ENCODE measurements at places on chromosomes 13 and 19.

GRCh38 chr13:34217343-34218025, 399.5 kb downstream of the RFC3 start:
- no peak for DNase-seq

DNA sequence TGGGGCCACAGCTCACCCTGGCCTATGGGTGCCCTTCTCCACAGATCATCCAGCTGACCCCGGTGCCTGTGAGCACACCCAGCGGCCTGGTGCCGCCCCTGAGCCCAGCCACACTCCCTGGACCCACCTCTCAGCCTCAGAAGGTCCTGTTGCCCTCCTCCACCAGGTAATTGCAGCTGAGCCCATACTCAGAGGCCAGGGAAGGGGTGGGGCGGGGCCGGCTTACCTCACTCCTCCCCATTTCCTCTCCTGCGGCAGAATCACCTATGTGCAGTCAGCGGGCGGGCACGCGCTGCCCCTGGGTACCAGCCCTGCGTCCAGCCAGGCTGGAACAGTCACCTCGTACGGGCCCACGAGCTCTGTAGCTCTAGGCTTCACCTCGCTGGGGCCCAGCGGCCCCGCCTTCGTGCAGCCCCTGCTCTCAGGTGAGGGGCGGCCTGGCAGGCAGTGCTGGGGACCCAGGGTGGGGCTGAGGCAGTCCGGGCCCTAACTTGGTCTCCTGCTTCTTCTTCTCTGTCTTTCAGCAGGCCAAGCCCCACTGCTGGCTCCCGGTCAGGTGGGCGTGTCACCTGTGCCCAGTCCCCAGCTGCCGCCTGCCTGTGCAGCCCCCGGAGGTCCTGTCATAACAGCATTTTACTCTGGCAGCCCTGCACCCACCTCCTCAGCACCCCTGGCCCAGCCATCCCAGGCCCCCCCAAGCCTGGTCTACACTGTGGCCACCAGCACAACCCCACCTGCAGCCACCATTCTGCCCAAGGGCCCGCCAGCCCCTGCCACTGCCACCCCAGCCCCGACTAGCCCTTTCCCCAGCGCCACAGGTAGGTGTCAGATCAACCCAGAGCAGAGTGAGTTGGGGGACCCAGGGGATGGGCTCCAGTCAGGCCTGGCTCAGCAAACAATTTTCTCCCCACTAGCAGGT, 9.6 kb upstream of the PRR19 start:
- DNase-seq = no peak

GRCh38 chr13:108322206-108322824, 52.8 kb downstream of the TNFSF13B start:
- peak; percentile 64 for DNase-seq

- peak; percentile 29 for DNase-seq
These were observed 595.5 kb downstream of the TBC1D4 start for GRCh38 chr13:74886502-74886901.

DNA sequence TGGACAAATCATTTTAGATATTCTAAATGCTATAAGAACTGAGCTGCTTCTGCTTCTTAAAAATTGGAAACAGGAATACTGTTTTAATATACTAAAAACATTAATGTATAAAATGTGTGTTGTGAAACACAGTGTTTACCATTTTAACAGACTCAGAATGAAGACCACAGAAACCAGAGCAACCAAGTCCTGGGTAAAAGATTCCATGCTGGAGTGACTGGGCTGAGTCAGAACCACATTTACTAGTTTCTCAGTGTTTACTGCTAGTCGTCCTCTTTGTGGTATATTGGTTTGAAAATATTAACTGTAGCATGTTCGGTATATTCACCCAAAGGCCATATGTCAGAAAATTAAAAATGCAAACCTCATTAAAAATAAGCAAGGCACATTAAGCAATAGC, 31.9 kb downstream of the ANKRD10 start:
- DNase-seq = peak; percentile 32

DNA sequence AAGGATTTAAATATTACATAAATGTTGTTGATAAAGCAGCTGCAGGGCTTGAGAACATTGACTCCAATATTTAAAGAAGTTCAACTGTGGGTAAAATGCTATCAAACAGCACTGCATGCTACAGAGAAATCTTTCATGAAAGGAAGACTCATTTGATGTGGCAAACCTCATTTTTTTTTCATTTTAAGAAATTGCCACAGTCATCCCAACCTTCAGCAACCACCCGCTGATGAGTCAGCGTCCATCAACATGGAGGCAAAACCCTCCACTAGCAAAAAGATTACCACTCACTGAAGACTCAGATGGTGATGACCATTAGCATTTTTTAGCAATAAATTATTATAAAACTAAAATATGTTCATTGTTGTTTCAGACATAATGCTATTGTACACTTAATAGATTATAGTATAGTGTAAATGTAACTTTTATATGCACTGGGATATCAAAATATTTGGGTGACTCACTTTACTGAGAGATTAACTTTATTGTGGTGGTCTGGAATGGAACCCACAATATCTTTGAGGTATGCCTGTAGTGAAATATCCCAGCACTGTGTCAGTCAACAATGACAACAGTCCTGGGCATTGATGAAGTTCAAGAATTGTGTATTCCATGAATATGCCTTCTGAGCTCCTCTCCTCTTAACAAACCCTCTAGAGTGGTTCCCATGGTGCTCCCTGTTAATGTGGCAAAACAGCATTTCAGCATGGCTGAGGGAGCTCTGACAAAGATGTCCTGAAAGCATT, 52.4 kb upstream of the SOX21 start:
- DNase-seq = no peak

DNA sequence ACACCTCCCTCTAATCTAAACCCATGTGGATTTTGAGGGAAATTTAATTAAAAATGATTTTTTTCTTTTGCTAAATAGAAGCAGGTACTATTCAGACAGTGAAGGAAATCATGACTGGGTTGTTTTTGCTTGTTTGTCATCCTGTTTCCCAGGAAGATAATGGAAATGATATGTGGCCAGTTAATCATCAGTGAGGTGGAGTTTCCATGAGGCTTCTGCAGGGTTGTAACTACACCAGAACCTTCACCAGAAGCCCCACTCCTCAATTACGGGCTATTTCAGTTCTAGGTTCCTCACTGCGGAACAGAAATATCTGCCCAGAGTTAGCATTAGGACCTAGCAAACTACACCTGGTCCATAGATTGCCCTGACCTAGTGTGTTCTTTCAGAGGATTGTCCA, 394.0 kb downstream of the DLEU7 start:
- DNase-seq = no peak

DNA sequence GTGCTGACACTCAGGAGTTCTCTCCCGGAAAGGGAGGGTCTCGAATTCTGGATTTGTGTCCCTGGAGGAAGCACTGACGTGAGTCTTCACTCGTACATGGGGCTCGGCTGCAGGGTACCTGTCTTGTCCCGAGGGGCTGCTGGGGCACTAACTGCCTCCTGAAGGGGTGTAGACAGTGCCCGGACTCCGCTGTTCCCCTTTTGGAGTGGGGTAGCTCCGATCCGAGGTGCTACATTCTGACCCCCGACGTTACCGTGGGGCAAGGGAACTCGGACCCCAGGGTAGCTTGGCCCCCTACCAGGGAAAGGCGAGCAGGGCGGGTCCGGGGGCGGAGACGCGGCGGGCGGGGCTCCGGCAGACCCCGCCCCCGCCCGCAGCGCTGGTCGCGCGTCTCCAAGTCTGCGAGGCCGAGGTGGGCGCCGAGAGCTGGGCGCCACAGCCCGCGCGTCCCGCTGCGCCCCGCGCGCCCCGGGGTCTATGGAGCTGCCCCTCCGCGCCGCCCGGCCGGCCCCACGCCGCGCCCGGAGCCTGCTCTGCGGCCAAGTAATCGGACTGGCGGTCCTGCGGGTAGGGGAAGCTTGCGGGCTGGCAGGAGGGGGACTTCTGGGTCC, at the start of gene NPAS1:
TSS of gene NPAS1 (plus strand) at position 407 of the 611 bp plus-strand sequence. CDS start 1,211 bp downstream, outside the sequence.
- peak; percentile 82 for DNase-seq

- DNase-seq = no peak
These were observed 88.3 kb upstream of the TEX29 start for GRCh38 chr13:111232191-111232590.

Measured in GM03348 (cell line).